ENCODE measurements at places on chromosomes 16 and 17.
A peak's percentile ranks its signal among the peaks of the same experiment; 100 is the strongest.

DNA sequence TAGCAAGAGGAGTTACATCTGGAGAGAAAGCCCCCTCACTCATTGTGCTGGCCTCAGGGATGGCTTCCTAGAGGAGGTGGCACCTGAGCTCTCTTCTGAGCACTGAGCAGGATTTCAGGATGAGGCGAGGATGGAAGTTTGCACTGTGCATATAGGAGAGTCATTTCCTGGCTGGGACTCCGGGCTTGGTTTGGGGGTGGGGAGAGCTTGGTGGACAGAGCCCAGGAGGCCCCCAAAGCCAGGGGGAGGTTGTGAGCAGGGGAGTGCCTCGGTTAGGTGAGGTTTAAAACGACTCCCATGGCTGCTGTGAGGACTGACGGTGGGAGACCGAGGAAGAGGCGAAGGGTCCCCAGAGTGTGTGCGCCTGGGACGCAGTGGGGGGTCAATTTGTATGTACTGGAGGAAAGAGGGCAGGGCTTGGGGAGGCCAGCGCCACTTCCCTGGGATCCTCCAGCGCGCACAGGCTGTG is 1.2 kb downstream of the CAMKK1 start:
- no peak for DNase-seq

DNA sequence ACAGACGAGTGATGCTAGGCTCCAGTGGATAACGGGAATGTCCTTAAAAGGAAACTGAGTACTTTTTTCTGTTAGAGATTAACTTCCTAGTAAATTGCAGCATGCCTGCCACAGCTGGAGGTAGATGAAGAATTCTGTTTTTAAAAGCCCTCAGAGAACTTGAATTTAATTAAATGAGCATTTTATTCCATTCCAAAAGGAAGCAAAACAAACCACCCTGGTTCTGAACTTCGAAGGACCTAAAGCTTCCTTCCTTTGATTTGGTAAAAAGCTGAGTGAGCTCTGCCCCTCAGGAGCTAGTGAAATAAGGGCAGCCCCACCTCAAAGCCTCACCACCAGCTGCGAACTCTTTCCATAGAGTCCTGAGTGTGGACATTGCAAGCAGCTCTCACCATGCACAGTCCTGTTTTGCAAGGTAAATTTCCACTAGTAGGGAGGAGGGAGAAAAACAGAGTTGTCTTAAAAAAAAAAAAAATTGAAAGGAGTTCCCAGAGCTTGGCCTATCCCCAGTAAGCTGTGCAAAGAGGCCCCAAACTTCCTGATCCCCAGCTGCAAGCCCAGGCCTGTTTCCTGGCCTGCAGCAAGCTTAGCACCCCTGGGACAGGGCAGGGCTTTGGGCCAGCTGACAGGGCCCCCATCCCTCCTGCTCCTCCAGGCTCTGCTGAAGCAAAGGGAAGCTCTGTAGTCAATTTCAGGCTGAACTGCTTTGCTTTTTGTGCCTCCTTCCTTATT is 11.2 kb downstream of the CHD9NB start:
- DNase-seq, result no peak

DNA sequence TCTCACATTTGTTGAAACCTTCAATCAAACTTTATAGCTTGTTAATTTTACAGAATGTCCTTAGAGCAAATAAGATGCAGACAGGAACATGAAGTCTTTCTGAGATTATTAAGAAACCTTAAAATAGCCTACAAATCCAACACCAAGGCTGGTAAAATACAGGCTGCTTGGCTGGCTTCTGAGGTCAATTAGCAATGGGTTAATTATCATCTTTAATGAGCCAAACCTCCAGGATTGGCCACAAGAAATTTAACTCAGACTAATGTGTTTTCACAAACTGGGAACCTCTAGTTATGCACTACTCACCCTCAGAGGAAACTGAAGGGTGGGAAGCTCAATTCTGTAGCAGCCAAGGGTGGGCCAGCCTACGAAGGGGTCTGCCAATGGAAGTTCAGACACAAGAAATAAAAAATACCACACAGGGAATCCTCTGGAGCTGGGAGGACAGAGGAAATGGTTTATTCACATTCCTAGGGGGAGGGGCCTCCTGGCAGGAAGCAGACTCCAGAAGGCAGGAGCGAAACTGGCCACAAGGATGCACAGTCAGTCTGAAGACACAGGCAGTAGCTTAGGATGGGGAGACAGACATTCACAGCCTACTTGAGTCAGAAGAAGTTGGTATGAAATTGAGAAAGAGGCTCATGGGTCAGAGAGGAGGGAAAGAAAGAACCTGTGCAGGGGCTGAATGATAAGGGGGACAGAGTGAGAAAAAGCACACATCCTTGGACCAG is 36.1 kb downstream of the HIC1 start:
- DNase-seq, result peak; percentile 84

DNA sequence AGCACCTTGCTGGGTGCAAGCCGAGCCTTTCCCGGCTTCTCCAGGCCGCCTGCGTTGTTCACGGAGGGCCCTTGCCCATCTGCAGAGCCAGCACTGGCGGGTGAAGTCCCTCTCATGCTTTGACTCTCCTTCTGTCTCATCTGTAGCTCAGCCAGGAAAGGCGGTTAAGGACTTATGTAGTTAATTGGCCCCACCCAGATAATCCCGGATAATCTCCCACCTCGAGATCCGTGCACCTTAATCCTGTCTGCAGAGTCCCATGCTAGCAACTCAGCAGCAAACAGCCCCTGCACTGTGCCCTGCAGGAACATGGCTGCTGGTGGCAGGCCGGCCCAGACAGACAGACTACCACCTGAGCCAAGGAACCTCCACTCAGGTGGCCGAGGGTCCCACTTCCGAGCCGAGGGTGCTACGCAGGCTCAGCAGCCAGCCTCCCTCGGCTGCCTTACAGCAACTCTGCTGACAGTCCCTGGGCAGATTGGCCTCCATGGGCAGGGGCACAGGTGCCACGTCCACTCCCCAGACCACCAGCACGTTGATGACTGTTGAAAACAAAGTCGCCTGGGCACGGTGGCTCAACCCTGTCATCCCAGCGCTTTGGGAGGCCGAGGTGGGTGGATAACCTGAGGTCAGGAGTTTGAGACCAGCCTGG is 16.9 kb downstream of the RAB40C start:
- DNase-seq, result no peak

DNA sequence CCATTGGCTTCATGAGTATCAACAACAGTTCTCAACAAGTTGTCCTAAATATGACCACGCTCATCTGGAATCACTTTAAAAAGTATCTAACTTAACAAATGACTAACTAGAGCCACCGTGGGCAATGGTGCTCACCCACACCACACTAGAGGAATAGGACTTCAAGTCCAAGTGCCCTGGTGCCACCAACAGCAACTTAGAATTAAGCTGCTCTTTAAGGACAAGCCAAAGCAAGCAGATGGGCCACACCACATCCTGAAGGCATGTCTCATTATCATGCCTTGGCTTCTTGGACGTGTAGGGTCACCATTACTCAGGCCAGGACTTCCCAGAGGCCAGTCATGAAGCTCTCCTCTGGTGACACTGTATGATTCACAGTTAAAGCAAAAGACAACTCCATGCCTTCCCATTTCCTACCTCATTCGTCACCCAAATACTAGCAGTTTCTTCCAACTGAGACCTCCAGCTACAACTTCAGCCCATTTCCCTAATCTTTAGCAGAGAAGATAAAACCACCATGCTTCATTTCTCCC is 9.4 kb upstream of the SLC6A4 start:
- no peak for DNase-seq

GRCh38 chr17:73890831-73891405 is 246.7 kb upstream of the SDK2 start:
- DNase-seq, result no peak

DNA sequence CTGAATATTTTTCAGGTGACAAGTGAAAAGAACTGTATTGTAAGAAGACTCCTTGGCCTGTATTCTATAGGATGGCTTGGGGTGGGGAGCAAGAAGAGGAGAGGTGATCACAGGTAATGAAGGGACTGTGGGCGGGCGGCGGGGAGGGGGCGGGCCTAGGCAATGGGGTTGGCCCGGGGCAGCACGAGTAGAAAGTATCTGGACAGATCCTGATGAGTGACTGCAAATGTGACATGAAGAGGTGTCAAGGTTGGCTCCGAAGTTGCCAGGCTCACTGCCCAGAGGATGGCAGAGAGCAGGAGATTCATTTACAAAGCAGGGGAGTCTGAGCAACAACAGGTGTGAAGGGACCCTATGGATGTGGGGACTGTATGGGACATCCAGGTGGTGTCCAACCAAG is 10.8 kb upstream of the G6PC1 start:
- no peak for DNase-seq

GRCh38 chr16:35745821-35746248 is 2286.4 kb downstream of the TP53TG3F start:
- DNase-seq, result no peak

DNA sequence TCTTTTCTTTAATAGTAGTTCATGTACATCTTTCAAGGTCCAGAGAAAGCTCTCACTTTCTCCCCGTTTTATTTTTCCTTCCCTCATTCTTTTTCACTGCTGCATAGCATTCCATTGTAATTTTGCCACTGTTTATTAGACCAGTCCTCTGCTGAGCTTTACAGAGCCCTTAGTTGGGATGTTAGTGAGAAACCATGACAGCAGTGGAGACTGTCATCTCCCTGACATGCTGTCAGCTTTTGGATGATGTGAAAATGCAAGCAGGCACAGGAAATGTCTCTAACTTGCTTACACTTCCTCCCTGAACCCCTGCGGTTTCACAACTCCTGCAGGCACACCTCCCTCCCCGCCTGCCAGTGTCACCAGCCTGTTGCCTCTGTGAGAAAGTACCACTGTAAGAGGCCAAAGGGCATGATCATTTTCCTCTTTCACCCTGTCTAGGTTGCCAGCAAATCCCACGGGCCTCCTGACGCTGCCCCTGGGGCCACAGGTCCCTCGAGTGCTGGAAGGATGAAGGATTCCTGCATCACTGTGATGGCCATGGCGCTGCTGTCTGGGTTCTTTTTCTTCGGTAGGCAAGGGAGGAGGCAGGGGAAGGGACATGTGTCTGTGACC is at the start of gene ITGAL:
TSS of gene ITGAL (plus strand) at position 415 of the 615 bp plus-strand sequence. CDS start at position 511, 96 bp downstream.
- no peak for DNase-seq

DNA sequence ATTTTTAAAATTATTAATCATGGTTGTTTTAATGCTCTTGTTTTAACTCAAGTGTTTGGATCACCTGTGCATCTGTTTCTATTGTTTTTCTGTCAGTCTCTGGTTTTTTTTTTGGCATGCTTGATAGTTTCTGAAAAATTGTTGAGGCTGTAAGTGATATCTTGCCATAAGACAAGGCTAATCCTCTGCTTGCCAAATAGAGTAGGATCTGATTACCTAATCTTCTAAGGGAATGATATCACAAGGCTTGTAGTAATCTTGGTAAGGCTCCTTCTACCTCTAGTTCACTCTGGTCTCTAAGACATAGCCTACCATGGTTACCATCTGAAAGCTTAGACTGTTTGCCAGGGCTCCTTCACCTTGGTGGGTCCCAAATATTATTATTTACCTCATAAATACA is 81.0 kb downstream of the ATF7IP2 start:
- DNase-seq, result no peak

DNA sequence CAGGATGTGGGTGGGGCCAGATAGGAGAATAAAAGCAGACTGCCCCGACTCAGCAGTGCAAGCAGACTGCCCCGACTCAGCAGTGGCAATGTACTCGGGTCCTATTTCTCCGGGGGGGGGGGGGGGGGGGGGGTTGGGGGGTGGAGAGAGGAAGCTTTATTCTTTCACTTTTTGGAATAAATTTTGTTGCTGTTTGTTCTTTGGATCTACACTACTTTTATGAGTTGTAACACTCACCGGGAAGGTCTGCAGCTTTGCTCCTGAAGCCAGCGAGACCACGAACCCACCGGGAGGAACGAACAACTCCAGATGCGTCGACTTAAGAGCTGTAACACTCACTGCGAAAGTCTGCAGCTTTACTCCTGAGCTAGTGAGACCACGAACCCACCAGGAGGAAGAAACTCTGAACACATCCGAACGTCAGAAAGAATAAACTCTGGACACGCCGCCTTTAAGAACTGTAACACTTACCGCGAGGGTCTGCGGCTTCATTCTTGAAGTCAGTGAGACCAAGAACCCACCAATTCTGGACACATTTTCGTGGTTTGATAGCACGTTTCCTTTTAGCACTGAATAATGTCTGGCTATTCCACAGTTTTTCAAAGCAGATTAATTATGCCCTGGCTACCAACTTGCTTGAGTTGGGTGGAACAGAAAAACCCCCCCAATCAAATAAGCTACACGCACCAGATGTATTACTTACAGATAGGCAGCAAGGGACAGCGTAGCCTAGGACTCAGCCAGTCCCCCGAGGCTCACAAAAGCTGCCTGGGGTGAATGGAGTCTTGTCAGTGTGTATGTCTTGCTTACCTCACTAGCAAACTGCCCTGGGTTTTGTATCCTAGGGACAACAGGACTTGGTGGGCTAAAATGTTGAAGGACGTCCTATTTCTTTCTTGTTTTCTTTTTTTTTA is 11.9 kb downstream of the FZD2 start:
- no peak for DNase-seq

- no peak for DNase-seq
These were observed at the start of gene EVPL for GRCh38 chr17:76027159-76027839. EVPL (minus strand) TSS chr17:76027306; CDS start chr17:76027198, 108 bp downstream.

GRCh38 chr17:74453665-74454196 is 12.7 kb upstream of the CD300A start:
- DNase-seq, result peak; percentile 44

- no peak for DNase-seq
These were observed 22.1 kb downstream of the NT5M start for GRCh38 chr17:17325228-17325627.

GRCh38 chr16:65769776-65770438 is 596.6 kb upstream of the CDH5 start:
- DNase-seq, result no peak

DNA sequence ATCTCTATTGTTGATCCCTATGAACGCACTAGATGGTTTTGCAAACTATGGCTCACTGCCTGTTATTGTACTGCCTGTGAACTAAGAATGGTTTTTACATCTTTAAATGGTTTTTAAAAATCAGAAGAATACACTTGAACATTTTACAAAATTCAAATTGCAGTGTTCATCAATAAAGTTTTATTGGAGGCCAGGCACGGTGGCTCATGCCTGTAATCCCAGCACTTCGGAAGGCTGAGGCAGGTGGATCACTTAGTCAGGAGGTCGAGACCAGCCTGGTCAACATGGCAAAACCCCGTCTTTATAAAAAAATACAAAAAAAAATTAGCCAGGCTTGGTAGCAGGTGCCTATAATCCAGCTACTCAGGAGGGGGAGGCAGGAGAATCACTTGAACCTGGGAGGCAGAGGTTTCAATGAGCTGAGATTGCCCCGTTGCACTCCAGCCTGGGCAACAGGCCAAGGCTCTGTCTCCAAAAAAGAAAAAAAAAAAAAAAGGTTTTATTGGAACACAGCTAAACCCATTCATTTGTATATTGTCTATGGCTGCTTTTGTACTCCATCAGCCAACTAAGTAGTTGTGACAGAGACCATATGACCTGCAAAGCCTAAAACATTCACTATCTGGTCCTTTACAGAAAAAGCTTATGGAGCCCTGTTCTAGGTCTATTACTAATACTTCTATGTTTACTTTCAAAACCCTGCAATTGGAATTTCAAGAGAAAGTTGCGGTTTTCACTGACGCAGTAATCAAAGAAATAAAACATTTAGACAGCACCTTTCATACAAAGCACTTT is 18.9 kb downstream of the IKZF3 start:
- no peak for DNase-seq

DNA sequence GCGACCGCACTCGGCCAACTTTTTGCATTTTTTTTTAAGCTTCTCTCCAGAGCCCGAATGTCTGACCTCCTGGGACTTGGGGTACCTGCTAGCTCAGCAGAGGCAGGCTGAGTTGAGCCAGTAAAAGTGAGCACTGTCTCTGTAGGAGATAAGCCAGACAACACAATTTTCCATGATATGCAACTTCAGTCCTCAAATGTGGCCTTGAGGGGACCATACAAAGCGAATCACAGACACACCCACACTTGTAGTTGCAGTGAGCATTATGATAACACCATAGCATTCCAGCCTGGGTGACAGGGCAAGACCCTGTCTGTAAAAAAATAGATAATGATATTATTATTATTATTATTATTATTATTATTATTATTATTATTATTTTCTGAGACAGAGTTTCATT is 2.6 kb downstream of the DPEP2 start:
- DNase-seq, result no peak
